ENCODE measurements at places on chromosomes 7 and 10. TPM values are rescaled to one million over a fixed set of nuclear protein-coding genes. Genes with fewer than 3 reads are reported as not detected.

The UTF1 gene
- not detected for total RNA-seq

The COL26A1 gene
- not detected for total RNA-seq

The TET1 gene
- total RNA-seq, result 9.3 TPM

The KLHL7 gene
- 28.5 TPM for total RNA-seq

The MMS19 gene
- total RNA-seq, result 81.1 TPM

The MRC1 gene
- total RNA-seq, result 0.08 TPM

The NKX1-2 gene
- total RNA-seq, result not detected

The PNLIPRP1 gene
- total RNA-seq, result not detected

The CYP2W1 gene
- not detected for total RNA-seq

The MMP21 gene
- 0.09 TPM for total RNA-seq

The ASZ1 gene
- total RNA-seq, result not detected

The STAG3 gene
- total RNA-seq, result 0.90 TPM

The TRPV6 gene
- not detected for total RNA-seq
